NCI-H1436 (cell line): ENCODE measurements at places on chromosomes 16 and 17.

- DNase-seq = no peak
Measured at GRCh38 chr16:84270071-84270470, 24.6 kb upstream of the WFDC1 start.

- no peak for DNase-seq
Measured at GRCh38 chr17:80649672-80650330, 105.2 kb downstream of the RPTOR start.

- no peak for DNase-seq
Measured at GRCh38 chr16:79845734-79846135, 245.2 kb upstream of the MAF start.

- no peak for DNase-seq
Measured at GRCh38 chr16:84478172-84478947, 26.1 kb downstream of the MEAK7 start.

DNA sequence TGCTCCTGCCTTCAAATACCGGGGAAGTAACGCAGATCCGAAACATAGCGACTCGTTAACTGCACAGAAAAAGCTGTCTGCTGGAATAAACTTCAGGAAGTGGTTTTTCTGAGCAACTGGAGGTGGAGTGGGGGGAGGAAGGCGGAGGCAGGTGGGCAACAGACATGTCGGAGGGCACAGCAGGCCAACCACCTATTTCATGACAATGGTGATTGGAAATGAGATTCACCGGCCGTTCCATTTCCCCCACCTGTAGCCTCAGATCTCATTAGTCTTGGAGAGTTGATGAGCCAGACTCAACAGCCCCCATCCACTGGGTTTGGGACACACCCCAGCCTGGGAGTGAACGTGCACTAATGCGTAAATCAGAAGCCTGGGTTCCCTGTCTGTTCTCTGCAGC lies 7.7 kb upstream of the PECAM1 start:
- DNase-seq = no peak

GRCh38 chr17:62994931-62995330 lies 28.9 kb downstream of the TANC2 start:
- DNase-seq = no peak

- no peak for DNase-seq
Measured at GRCh38 chr16:3988011-3988410, 107.5 kb upstream of the CREBBP start.

DNA sequence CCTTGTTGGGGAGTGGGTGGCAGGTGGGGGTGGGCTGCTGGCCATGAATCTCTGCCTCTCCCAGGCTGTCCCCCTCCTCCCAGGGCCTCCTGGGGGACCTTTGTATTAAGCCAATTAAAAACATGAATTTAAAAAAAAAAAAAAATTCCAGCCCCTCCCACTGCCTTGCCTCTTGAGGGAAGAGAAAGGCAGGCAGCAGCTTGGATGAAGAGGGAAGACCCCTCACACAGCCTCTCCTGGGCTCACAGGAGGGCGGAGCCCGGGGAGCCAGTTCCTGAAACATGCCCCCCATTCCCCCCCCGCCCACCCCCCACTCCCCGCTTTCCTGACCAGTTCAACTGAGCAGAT lies 1.8 kb upstream of the TCAP start:
- DNase-seq = no peak

DNA sequence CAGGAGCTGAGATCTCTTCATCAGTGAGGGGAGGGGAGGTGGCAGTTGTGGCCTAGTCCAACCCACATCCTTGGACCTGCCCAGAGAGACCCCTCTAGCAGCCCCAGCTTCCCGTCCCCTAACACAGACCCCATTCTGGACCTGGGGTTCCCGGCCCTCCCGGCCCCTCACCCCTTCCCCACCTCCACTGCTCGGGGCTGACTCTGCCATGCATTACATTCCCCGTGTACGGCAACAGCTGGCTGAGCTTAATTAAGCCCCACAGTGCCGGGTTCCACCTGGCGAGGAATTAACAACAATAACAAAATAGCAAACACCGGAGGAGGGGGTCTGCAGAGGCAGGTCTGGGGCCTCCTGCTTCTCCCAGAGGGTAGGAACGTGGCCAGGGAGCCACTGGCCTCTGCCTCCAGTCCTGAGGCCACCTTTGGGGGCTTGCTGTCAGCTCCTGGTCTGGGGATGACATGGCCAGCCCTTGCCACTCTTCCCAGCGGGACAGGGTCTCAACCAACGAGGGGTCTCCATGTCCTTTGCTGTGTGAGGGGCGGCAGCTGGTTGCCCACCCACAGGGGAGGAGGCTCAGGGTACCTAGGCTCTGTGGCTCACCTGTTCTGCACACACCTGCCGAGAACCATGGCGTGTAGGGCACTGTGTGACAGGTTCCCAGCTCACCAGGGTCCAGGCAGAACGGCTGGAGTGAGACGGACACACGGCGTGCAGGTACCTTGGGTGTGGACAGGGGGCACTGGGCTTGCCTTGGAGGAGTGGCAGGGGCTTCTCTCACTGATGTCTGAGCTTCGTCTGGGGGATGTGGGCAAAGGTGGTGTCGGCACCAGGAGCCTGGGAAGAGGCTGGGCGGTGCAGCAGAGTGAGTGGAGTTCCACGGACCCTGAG lies 46.9 kb upstream of the CBFA2T3 start:
- DNase-seq = no peak

DNA sequence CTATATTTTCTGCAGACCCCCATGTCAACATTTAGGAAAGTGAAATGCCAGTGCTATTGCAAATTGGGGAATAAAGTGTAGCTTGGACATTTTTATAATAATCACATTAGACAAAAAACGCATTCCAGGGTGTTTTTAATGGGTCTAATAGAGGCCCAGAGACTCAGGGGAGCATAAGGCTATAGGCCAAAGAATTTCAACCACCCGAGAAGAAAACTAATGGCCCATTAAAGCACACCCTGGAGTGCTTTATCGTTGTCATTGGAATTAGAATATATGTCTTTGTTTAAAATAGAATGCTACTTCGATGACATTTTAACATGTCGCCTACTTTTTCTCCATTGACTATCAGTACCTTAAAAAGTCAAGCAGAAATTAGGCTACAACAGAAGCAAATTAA lies 414.1 kb upstream of the CDH8 start:
- no peak for DNase-seq

GRCh38 chr17:49343273-49343672 lies 18.8 kb downstream of the ZNF652 start:
- no peak for DNase-seq

- DNase-seq = no peak
Measured at GRCh38 chr16:65655802-65656201, 533.9 kb upstream of the CDH11 start.

DNA sequence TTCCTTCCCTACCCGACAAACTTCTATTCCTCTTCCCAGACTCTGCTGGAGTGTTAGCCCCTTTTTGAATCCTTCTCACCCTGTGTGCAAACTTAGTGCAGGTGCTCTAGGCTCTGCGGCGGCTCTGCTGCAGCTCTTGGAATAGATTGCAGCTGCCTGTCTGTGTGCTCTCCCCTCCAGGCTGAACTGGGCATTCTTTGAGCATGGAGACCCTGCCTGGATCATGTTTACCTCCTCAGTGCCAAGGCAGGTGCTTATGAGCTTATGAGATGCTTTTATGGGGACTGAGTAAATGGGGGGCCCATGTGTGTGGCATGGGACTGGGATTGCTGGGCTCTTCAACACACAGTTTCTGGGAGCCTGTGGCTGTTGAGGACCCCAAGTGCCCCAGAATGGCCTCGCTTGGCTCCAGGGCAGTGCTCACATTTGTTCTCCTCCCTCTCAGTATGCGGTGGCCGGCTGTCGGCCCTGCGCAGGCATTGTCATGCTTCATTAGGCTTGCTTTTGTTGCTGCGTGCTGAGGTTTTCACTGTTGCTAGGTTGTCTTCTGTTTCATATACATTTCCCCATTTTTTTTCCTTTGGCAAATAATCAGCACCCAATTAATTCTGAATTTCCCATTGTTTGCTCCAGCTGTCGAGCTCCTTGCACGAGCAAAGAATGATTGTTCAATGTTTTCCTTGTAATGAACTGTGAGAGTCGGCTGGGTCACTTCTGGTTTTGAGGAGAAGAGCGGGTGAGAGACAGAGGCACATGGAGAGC lies 185.5 kb upstream of the NLRP1 start:
- no peak for DNase-seq

DNA sequence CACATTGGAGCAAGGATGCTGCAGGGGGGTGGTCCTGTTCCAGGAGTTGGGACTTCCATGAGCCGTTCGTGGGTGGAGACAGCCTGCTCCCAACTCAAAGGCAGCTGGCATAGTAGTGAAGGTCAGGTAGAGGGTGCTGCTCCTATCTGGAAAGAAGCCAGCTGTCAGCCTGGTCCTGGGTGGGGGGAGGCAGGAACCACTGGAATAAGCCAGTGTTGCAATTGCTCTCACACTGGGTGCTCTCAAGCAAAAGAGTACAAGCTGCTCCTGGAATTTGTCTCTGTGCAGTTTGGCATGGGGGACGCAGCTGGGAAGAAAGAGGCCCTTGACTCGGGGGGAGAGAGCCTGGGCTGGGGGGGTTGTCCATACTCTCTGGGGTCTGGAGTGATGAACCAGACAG lies 8.7 kb downstream of the CACNG5 start:
- DNase-seq = no peak

DNA sequence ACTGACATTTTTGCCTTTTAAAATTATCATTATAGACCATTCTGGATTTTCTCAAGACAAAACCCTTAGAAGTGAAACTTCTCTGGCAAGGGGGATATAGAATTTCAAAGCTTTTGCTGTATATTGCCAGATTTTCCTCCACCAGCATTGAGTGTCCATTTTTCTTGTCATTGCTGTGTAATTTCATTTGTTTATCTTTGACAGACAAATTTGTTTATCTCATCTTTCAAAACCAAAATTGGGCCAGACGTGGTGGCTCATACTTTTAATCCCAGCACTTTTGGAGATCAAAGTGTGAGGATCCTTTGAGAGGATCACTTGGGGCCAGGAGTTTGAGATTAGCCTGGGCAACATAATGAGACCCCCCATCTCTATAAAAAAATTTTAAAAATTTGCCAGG lies 16.0 kb upstream of the ARL2BP start:
- no peak for DNase-seq
